Activated T-helper 1 cell treated with anti-CD3 and anti-CD28 coated beads, Interleukin-12 subunit alpha, Interleukin-12 subunit beta, Interleukin-2, Interleukin-4 antibody, amounts not matched to agents 30 ng/mL and 10 ng/mL and 1 ng/mL, durations not matched to agents 14 hours and 24 hours and 36 hours (primary cell): ENCODE measurements at places on chromosomes 4 and X. TPM values are rescaled to one million over a fixed set of nuclear protein-coding genes. Genes with fewer than 3 reads are reported as not detected.

GRCh38 chr4:78710536-78710935 is 65.6 kb upstream of the BMP2K start:
- DNase-seq = no peak
- H3K4me3 ChIP-seq = no peak overlapping the region
- H3K27ac ChIP-seq = no peak overlapping the region
- H3K4me1 ChIP-seq = no peaks in the 10 kb centered on the region
- H3K27me3 ChIP-seq = no peaks in the 10 kb centered on the region

DNA sequence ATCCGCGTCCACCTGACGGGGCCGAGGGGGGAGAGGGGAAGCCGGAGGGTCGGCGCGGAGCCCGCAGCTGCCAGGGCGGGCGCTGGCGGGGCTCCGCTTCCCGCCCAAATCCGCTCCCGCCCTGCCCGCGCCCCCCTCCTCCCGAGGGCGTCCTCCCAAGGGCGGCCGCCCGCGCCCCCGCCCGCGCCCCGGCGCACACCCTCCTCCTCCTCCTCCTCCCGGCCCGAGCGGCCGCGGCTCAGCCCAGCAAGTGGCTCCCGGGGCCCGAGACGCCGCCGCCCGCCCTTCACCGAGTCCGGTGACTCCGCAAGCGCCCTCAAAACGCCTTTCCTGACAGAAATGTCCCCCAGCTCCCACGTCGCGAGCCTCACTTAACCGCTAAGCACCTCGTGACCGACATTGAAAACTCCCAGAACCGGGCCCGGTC is 487 bp downstream of the HMGB2 start:
- no peaks in the 10 kb centered on the region for H3K27me3 ChIP-seq
- peaks cover 41% of the 10 kb centered on the region for H3K36me3 ChIP-seq
- H3K4me1 ChIP-seq = peaks cover 59% of the 10 kb centered on the region
- DNase-seq = peak; percentile 49
- H3K27ac ChIP-seq = peak overlapping the region; percentile 99

The SHISA3 gene
- total RNA-seq = not detected in 2 replicates

The GPC3 gene
- 0.24 and 0.39 TPM in 2 replicates for total RNA-seq

- H3K4me1 ChIP-seq = no peaks in the 10 kb centered on the region
- no peak for DNase-seq
- no peaks in the 10 kb centered on the region for H3K27me3 ChIP-seq
- no peak overlapping the region for H3K4me3 ChIP-seq
- H3K36me3 ChIP-seq = no peaks in the 10 kb centered on the region
Observed at GRCh38 chrX:15016051-15016450, 142.8 kb downstream of the MOSPD2 start.

DNA sequence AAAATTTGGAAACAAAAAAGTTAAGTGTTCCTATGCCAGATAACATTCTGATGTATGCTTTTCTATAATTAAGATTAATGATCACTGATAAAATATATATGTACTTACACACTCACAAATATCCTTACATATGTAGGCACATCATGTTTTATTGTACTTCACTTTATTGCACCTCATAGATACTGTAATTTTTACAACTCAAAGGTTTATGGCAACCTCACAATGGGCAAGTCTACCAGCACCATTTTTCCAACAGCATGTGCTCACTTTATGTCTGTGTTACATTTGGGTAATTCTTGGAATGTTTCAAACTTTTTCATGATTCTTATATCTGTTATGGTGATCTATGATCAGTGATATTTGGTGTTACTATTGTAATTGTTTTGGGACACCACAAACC is 57.8 kb upstream of the GPRIN3 start:
- H3K4me3 ChIP-seq = no peak overlapping the region
- H3K27me3 ChIP-seq = peaks cover 5% of the 10 kb centered on the region
- no peak overlapping the region for H3K27ac ChIP-seq
- DNase-seq = no peak

The SLC9B1 gene
- total RNA-seq = 0.51 and 0.52 TPM in 2 replicates

The FAAH2 gene
- total RNA-seq = 7.2 and 7.3 TPM in 2 replicates

The MSANTD1 gene
- total RNA-seq = 0.73 and 1.2 TPM in 2 replicates

DNA sequence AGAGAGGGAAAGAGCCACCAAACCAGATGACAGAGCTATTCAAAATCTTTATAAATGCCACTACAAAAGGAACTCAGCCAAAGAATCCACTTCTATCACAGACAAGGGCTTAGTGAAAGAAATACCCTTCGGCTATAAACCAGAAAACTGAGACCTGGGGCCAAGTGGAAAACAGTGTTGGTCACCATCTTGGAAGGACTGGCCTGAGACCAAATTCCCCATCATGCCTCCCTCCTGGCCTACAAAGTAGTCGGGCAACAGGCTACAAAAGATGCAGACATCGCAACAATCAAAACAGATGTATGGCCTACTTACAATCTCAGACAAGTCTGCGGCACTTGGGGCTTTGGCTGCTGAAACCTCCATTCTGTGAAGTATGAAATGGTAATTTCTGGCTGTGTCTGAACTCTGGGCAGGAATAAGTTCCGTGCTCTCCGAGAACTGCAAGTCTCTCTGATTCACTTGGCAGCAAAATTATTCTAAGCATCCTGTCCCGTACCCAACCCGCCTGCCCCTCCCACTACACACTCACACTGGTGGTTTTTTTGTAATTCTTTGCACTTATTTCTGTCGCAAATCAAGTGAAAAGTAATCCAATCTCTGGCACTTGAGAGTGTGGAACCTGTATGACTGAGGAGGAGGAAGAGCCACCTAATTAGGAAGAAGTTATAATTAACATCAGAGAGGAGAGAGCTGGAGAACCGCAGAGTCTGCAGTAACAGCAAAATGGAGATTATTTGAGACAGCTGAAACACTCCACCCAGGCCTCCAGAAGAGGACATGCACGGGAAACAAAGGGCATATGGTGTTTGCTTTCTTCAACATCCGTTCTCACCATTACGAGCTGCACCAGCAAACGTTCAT is 87.8 kb downstream of the SH3KBP1 start:
- peak overlapping the region; percentile 95 for H3K27ac ChIP-seq
- H3K4me3 ChIP-seq = peak overlapping the region; percentile 88
- peaks cover 17% of the 10 kb centered on the region for H3K36me3 ChIP-seq
- H3K4me1 ChIP-seq = peaks cover 77% of the 10 kb centered on the region

The ETDB gene
- not detected in 2 replicates for total RNA-seq

The POLN gene
- total RNA-seq = 2.1 and 3.5 TPM in 2 replicates

- H3K4me3 ChIP-seq = no peak overlapping the region
- H3K36me3 ChIP-seq = no peaks in the 10 kb centered on the region
- no peaks in the 10 kb centered on the region for H3K27me3 ChIP-seq
- no peak overlapping the region for H3K27ac ChIP-seq
- no peaks in the 10 kb centered on the region for H3K4me1 ChIP-seq
Observed at GRCh38 chr4:36494747-36495146, 213.3 kb downstream of the DTHD1 start.

The GPAT3 gene
- total RNA-seq = 5.7 and 6.6 TPM in 2 replicates

- no peak overlapping the region for H3K27ac ChIP-seq
- no peaks in the 10 kb centered on the region for H3K36me3 ChIP-seq
- no peaks in the 10 kb centered on the region for H3K4me1 ChIP-seq
- no peak for DNase-seq
- no peaks in the 10 kb centered on the region for H3K27me3 ChIP-seq
Observed at GRCh38 chr4:20203508-20203907, 48.2 kb upstream of the SLIT2 start.

DNA sequence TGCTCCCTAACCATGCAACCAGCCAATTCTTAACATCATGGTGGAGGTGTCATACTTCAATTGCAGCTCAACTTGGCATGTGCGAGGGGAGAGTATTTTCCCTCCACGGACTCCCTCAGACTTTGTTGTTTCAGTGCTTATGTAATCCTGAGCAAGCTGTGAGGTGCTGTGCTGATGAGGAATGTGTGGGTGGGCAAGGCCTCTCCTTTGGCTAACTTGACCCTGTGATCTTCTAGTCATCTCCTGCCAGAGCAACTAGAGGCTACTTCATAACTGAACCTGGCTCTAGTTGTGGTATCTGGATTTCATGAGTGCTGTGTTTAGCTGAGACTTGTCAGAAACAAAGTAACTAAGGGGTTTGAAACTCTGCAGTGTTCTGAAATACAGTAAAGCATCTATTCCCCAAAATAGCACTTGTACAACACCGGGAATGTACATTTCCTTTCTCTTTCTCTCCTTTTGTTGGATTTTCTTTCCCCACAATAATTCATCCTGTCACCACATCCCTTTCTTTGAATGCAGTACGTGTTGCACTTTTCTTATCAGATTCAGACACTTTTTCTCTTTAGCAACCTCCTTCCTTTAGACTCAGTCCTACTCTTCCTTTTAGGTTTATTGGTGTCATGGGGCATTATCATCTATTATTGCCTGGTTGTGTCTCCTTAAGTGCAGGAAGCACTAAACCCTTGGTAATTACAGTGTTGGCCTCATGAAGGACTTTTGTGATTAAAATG is 415.2 kb upstream of the NR3C2 start:
- no peak overlapping the region for H3K4me3 ChIP-seq
- H3K27ac ChIP-seq = no peak overlapping the region
- no peaks in the 10 kb centered on the region for H3K27me3 ChIP-seq
- H3K36me3 ChIP-seq = no peaks in the 10 kb centered on the region
- no peak for DNase-seq

The P2RY4 gene
- total RNA-seq = 0.27 TPM in 1 of 2 replicates, not detected in the other

- DNase-seq = no peak
- no peaks in the 10 kb centered on the region for H3K27me3 ChIP-seq
- H3K36me3 ChIP-seq = no peaks in the 10 kb centered on the region
- no peak overlapping the region for H3K27ac ChIP-seq
- no peak overlapping the region for H3K4me3 ChIP-seq
- no peaks in the 10 kb centered on the region for H3K4me1 ChIP-seq
Observed at GRCh38 chr4:82721819-82722423, 76.7 kb downstream of the SCD5 start.

The CSAG2 gene
- total RNA-seq = 0.31 TPM in 1 of 2 replicates, not detected in the other

DNA sequence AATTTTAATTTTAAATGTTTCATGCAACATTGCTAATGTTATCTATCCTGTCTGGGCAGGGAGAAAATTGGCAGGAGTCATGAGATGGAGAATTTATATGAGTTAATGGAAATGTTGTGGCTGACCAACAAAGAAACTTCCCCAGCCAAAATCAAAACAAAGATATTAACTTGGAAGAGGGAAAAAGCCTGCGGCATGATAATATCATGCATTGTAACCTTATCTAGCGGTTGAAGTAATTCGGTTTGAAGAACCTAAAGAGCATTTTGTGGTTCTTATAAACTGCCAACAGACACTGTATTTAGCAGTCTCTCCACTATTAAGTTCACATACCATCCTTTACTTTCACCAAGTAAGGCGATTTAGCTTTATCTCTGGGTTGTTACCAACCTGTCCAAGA is 42.3 kb downstream of the DKK2 start:
- H3K27ac ChIP-seq = no peak overlapping the region
- H3K4me3 ChIP-seq = no peak overlapping the region
- DNase-seq = no peak
- H3K36me3 ChIP-seq = no peaks in the 10 kb centered on the region
- no peaks in the 10 kb centered on the region for H3K4me1 ChIP-seq

- peaks cover 53% of the 10 kb centered on the region for H3K36me3 ChIP-seq
- no peak overlapping the region for H3K27ac ChIP-seq
- no peak for DNase-seq
- H3K27me3 ChIP-seq = no peaks in the 10 kb centered on the region
- no peak overlapping the region for H3K4me3 ChIP-seq
Observed at GRCh38 chrX:78124307-78124706, 15.1 kb downstream of the TAF9B start.

- no peak for DNase-seq
- H3K36me3 ChIP-seq = no peaks in the 10 kb centered on the region
- no peaks in the 10 kb centered on the region for H3K27me3 ChIP-seq
- no peak overlapping the region for H3K4me3 ChIP-seq
- H3K4me1 ChIP-seq = no peaks in the 10 kb centered on the region
Observed at GRCh38 chrX:87160435-87161010, 357.1 kb upstream of the KLHL4 start.

GRCh38 chr4:108589961-108590360 is 30.4 kb upstream of the RPL34 start:
- no peak for DNase-seq
- H3K4me3 ChIP-seq = no peak overlapping the region
- H3K4me1 ChIP-seq = no peaks in the 10 kb centered on the region
- no peak overlapping the region for H3K27ac ChIP-seq
- peaks cover 10% of the 10 kb centered on the region for H3K36me3 ChIP-seq
- H3K27me3 ChIP-seq = no peaks in the 10 kb centered on the region

DNA sequence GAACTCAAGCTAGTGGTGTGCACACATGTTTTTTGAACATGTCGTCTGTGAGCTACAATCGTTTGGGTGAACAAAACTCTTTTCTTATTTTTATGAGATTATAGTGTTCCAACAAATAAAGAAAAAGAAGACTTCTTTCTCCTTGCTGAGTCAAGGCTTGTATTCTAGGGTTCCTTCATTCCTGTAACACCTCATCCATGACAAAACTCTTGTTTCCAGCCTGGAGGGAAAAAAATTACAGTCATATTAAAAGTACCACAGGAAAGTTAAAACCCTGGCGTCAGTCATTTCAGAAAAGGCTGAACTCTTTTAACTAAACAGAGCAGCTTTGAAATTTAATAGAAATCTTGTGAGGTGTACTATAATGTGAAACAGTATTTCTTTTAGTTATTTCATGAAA is 79.2 kb upstream of the BOD1L1 start:
- H3K27ac ChIP-seq = no peak overlapping the region
- no peaks in the 10 kb centered on the region for H3K36me3 ChIP-seq
- no peaks in the 10 kb centered on the region for H3K4me1 ChIP-seq
